ENCODE measurements at places on chromosomes 7 and 10.

- no peak for DNase-seq
These were observed 601.5 kb downstream of the PHTF2 start for GRCh38 chr7:78400038-78400437.

GRCh38 chr7:156903232-156903909 is 10.4 kb upstream of the LMBR1 start:
- peak; percentile 82 for DNase-seq

GRCh38 chr10:93513091-93513490 is 16.7 kb downstream of the CEP55 start:
- no peak for DNase-seq

DNA sequence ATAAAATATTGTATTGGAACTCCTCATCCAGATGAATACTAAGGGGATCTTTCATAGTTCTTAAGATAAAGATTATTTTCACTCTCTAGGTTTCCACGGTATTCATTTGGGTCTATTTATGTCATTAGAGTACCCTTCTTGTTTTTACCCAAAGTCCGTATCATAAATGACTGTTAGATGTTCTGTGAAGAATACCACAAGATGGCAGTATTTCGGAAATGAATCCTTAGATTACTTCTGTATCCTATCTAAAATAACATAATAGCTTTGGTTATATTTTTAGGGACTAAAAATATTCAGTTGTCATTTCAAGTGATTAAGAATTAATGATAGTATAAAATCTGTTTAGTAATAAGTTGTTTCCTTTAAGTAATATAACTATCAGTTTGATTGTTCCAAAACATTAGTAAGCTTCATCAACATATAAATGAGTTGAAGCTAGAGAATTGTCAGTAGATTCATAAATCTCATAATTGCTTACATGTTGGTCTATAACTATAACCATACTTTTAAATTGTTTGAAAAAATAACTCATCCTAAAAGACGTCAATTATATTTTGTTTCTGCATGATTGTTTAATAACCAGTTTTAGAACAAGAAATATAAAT is 337.5 kb upstream of the KCND2 start:
- DNase-seq: peak; percentile 86

DNA sequence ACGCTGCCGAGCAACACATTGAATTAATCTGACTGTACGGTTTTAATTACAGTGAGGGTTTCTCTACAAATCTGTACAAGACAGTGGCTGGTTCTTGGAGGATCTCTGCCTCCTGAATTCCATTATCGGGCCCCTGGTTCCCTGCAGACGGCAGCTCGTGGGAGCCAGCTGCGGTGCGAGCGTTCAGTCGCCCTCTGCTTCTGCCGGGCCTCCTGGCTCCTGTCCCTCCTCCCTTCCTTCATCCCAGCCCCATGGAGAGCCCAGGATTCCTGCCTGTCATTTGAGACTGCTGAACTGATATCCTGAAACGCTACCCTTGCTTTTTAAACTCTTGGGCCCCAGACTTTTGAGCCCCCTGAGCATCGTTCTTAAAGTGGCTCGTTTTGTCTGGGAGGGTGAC is 6.6 kb upstream of the DLX6 start:
- DNase-seq: no peak

- no peak for DNase-seq
These were observed 135.7 kb downstream of the IDE start for GRCh38 chr10:92438220-92438619.

- DNase-seq: peak; percentile 93
These were observed 242.7 kb upstream of the SEMA3C start for GRCh38 chr7:81161451-81162075.

DNA sequence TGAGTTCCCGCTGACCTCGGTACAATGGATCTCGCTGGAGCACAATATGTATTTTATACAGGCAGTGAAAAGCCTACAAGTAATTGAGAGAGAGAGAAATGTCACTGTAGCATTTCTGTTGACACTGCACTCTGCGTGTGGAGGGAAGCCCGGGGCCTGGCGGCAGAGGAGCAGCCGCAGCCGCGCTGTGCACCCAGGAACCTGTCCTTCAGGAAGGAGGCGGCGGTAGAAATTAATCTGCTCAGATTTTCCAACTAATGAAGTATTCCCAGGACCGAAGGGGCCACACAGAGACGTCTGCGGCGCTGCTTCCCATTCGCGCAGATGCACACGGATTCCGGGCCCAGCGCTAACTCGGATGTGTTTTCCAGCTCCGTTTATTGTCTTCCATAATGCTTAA is 170.1 kb downstream of the EBF3 start:
- no peak for DNase-seq

DNA sequence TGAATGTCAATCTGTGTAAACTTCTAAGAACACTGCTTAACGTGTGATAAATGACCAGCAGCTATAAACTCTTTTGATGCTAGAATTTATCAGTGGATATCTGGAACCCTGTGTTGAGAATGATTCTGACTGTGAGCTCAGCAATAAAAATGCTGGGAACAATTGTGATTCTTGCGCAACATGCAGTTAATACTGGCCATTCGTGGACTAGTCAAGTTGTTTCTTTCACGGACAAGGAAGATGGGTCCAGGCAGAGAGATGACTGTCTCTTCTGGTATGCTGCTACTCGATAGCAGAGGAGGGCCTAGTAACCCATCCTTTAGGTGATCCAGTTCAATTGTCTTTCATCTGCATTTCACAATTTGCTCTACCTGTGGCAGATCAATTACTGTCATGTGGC is 394.8 kb upstream of the IGFBP3 start:
- peak; percentile 39 for DNase-seq

DNA sequence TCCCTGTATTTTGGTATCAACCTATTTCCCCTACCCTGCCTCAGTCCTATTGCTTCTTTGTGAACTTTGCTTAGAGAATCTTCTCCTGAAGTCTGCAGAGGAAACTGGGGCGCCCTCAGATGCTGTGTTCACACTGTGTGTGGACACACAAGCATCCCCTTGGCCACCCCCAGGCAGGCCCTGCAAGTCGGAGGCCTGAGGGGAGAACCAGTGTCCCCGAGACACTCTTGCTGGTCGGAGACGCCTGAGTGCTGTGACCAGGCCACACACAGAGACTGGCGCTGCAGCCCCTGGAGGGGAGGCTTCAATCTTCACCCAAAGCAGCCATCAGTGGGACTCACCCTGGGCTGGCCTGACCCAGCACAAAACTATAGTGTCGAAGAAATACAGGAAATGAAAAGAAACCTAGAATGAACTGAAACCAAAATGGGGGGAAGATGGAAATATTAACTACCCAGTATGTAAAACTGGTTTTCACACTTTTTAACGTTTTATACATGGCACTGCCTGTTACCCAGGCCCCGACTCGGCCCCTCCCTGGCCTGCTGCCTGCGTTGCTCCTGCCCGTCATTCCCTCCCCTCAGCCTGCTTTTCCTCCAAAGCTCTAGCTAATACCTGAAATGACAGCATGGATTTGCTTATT is 48.4 kb upstream of the FAM20C start:
- DNase-seq: no peak

DNA sequence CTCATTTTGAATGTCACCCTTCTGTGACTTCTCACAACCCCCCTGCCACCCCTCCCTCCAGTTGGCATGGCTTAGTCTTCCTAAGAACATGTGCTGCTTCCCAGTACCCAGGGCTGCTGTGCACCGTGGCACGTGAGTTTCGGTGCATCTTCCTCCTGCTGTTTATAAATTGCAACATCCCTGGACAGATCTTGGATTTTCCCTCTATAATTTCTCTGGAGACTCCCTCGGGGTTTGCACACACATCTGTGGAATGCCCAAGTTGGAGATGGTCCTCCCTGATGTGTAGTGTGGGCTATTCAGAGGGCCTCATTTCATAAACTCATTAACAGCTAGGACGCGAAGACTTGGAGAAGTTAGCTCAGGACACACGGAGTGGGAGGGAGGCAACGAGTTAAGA is 52.9 kb downstream of the IKZF1 start:
- DNase-seq: no peak

DNA sequence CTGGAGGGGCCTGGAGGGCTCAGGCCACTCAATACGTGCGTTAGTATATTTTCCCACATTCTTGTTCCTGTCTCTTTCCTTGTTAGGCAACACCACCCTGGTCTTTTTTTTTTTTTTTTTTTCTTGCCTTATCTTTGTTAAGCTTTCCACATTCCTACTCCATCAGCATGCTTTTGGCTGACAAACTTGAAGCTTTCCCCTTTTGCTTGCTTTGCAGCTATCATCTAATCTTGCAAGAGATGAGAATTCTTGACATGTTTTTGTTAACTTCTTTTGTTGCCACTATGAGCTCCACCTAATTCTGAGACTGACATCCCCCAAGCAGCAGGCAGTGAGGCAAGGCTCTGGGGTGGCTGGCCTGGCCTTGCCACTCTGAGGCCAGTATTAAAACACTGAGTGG is 52.5 kb upstream of the NRP1 start:
- peak; percentile 93 for DNase-seq

DNA sequence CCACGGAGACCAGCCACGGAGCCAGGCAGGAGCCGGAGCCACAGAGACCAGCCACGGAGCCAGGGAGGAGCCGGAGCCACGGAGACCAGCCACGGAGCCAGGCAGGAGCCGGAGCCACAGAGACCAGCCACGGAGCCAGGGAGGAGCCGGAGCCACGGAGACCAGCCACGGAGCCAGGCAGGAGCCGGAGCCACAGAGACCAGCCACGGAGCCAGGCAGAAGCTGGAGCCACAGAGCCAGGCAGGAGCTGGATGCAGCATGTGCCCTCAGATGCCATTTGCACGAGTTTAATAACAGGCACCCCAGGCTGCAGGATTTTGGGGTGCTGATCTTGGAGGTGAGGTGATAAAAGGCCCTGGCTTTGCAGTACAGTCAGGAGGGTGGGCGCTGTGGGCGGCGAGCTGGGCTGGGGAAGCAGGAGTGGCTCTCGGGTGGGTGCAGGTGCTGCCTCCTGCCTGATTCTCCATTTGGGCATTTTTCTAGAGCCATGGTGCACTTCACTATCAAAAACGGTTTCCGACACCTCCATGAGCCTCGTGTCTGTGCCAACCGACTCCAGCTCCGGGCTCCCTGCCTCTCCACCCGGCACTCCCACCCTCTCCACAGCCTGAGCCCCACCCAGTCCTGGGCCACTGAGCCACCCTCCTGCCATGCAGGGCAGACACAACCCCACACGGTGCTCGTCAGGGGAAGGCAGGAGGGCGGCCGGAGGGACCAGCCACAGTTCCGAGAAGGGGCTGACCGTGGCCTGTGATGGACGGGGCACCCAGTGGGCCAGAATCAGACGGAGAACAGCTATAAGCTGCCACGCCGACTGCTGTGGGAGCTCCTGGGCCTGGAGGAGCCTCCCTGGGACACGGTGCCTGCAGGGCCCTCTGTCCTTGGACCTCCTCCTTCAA is 40.8 kb upstream of the NKX6-2 start:
- no peak for DNase-seq

- DNase-seq: no peak
These were observed 2.2 kb downstream of the MORN4 start for GRCh38 chr10:97631098-97631497.

DNA sequence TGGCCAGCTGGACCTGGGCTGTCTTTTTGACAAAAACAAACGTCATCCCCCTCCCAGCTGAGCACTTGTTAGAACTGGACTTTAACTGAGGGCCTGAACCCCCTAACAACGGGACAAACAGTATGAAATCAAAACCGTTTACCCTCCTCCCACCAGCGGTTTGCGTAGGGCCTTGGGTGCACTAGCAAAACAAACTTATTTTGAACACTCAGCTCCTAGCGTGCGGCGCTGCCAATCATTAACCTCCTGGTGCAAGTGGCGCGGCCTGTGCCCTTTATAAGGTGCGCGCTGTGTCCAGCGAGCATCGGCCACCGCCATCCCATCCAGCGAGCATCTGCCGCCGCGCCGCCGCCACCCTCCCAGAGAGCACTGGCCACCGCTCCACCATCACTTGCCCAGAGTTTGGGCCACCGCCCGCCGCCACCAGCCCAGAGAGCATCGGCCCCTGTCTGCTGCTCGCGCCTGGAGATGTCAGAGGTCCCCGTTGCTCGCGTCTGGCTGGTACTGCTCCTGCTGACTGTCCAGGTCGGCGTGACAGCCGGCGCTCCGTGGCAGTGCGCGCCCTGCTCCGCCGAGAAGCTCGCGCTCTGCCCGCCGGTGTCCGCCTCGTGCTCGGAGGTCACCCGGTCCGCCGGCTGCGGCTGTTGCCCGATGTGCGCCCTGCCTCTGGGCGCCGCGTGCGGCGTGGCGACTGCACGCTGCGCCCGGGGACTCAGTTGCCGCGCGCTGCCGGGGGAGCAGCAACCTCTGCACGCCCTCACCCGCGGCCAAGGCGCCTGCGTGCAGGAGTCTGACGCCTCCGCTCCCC is at the start of gene IGFBP1:
IGFBP1 (plus strand) TSS at position 304 of the 808 bp plus-strand sequence; CDS start at position 469, 165 bp downstream.
- DNase-seq: no peak

DNA sequence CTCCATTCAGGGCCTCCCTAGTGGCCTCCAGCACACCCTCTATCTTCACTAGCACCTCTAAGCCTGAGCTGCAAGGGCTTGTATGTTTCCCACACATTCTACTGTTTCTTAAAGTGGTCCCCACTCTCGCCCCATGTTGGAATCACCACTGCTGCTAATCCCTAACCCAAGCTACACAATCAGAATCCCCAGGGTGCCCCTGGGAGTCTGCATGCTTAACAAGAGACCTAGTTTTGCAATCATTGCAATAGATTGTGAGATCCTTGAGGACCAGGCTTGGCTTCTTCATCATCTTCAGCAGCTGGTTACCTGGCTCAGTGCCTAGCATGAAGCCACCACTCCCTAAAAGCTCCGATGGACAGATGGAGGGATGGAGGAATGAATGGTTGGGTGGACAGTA is 113.9 kb downstream of the MYOF start:
- DNase-seq: peak; percentile 62

- no peak for DNase-seq
These were observed 50.8 kb downstream of the SH2D4B start for GRCh38 chr10:80588546-80588945.

GRCh38 chr7:134905375-134905774 is 80.9 kb upstream of the AGBL3 start:
- peak; percentile 95 for DNase-seq

DNA sequence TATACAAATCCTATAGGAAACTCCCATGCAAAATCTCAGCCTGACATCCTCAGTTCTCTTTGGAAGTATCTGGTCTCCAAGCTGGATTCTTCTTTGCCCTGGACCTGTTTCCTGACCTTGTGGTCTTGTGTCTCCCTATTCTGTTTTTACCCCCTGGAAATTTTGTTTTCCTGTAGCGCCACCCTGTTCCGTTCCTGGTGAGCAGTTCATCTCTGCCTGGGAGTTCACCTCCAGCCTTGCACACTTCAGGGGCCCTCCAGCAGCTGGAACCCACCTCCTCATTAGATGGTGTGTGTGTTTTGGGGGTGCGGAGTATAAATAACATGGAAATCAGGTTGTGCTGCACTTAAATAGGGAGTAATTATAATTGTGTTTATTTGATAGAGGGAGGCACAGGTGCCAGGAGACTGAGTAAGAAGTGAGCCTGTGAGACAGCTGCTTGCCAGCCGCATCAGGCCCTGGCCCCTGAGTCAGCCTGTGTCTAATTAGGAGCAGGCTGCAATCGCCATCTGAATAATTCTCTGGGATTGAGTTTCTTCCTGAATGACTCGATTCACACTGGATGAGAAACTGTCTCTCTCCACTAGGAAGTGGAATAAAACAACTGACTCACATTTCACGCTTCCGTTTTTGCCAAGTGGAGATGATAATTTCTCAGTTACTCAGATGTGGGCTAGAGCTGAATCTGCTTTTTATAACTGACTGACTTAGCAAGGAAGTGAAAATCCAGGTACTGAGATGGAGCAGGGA is 69.4 kb upstream of the HECTD2 start:
- peak; percentile 78 for DNase-seq
